Colonic mucosa (tissue), 4 donors: ENCODE measurements at places on chromosomes 6 and 20. TPM values are rescaled to one million over a fixed set of nuclear protein-coding genes. Genes with fewer than 3 reads are reported as not detected.

Gene HIVEP1
- 22.2 TPM for total RNA-seq

Gene ACSS1
- total RNA-seq: 29.0 TPM

Gene SSTR4
- not detected for total RNA-seq

Gene PDE7B
- total RNA-seq: 1.4 TPM

Gene FAXC
- 0.44 TPM for total RNA-seq

Gene RSPH4A
- total RNA-seq: 0.10 TPM

Gene BRPF3
- 68.2 TPM for total RNA-seq
